ENCODE measurements at places on chromosomes 3 and 15.
A peak's percentile ranks its signal among the peaks of the same experiment; 100 is the strongest.

DNA sequence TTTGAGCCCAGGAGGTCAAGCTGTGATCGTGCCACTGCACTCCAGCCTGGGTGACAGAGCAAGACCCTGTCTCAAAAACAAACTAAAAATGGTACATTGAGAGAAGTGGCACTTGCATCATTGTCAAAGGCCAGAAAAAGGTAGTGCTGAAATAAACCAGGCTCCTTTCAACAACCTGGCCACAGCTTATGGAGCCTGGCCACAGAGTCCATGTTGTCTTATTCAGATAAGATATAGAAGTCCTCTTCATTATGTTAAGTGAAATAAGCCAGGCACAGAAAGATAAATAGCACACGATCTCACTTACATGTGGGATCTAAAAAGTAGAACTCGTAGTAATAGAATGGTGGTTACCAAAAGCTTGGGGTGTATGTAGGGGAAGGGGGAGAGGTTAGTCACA, 34.8 kb downstream of the EMC4 start:
- DNase-seq: no peak

DNA sequence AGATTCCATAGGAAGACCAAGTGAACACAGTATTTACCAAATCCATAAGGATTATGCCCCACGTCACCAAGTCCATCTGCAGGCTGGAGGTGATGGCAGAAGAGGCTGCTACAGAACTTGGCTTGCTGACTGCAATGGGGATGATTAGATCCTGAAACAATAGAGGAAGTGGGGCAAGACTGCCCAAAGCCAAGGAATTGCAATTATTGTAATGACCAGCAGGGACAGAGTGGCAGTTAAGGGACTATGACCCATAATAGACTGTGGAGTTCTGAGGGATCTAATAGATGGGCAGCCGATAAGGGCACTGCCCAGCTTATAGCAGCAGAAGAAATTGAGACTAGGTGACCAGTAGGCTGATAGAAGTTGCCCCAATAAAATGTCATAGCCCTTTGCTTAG, 108.4 kb downstream of the MINAR1 start:
- no peak for DNase-seq

- DNase-seq: no peak
Observed at GRCh38 chr3:73597476-73597875, 27.3 kb downstream of the PDZRN3 start.

GRCh38 chr15:58293622-58294550, 137.9 kb upstream of the LIPC start:
- DNase-seq: no peak

- peak; percentile 14 for DNase-seq
Observed at GRCh38 chr3:117355566-117355965, 646.0 kb downstream of the TUSC7 start.

GRCh38 chr3:162998205-162998604, 1501.6 kb downstream of the OTOL1 start:
- DNase-seq: no peak

DNA sequence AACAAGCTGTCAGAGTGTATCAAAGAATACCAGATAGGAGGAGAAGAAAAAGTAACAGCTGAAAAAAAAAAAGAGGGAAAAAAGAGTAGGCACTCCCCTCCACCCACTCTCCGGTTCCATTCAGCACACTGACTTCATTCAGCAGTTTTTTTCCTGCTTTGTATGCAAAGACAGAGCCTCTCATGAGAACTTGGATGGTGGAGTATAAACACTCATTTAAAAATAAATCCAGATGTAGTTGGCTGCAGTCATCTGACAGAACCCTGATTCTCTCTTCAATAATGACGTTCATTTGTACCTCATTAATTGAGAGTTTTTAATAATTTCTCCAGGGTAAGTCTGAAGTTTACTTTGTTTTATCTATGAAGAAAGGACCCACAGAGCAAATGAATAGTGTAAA, 81.0 kb downstream of the TMEM108 start:
- no peak for DNase-seq

DNA sequence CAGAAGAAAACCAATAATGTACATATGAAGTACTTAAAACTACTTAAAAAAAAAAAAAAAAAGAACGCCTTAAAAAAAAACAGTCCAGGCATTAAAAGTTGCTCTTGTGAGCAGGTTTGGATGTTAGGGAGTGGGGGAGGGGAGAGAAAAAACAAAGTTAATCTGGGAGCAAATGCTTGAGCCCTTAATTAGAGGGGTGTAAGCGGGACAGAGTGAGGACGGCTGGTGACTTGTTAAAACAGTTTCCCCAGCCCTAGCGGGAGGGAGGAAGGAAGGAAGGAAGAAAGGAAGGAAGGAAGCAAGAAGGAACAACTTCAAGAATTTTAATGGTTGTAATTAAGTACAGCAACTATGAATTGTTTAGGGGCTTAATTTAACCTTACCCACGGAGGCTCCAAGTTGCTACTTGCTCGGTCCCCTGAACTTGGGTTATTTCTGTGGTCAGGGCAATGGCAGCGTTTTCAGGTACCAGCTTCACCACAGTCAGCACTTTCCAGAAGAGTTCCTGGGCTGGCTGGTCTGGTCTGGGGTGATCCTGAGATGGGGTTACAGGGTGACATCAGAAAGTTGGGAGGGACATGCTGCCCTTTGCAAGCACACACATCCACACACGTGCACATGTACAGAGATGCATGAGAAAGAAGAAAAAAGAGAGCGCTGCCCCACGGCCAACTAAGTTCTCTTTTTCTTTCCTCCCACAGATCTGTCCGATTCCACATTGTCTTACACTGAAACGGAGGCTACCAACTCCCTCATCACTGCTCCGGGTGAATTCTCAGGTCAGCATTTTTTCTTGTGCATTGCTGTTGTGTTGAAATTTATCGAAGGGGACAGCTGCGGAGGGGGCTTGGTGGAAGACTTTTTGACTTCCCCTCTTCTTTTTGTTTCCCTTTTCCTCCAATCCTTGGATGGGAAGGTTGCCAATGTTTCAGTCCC, 14.0 kb downstream of the SMAD6 start:
- DNase-seq: no peak

DNA sequence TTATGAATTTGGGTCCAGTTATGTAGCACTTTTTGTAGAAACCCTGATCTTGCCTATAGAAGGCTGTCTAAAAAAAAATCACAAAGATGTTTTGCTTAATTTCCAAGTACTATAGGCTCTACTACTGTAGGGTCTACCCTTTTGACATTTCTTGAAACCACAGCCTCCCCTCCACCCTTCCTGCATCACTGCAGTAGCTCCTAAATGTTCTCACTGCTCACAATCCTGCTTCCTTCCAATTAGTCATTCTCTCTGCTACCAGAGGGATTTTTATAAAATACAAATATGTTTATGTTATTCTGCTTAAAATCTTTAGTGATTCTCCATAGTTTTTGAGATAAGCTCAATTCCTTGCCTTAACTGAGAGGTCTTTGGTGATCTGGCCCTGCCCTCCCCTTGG, 114.0 kb downstream of the CYP19A1 start:
- DNase-seq: no peak

- no peak for DNase-seq
Observed at GRCh38 chr15:26178640-26179220, 315.6 kb upstream of the ATP10A start.

Measured in bronchial epithelial cell (primary cell).